Smooth muscle cell of the brain vasculature (primary cell): ENCODE measurements at places on chromosomes 1 and 21.

- no peak for DNase-seq
Observed at GRCh38 chr1:228378873-228379460, 27.7 kb downstream of the TRIM11 start.

DNA sequence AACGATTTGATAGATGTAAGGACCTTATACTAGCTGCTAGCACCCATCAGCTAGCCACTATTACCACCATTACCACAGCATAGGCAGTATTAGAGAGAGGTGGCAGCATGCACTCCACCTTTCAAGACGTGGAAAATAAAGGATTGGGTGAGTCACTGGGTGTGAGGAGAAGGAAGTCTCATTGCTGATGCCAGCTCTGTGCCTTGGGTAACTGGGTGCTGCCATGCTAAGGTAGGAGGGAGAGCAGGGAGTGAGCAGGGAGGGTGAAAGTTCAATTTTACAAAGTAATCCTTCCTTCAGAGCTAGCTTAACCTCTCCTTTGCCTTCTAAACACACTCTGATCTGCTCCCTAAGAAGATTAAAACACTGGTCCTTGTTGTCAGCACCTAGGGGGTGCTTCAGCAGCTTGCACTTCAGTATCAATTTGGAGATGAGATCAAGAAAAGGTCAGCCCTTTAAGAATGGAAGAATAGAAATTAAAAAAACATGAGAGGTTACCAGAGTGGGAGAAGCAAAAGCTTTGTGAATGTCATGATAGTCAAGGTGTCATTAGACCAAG, 1.8 kb upstream of the LIN9 start:
- DNase-seq: no peak

GRCh38 chr1:203349773-203350524, 973 bp downstream of the FMOD start:
- no peak for DNase-seq

GRCh38 chr21:44017601-44018000, 5.5 kb downstream of the TRAPPC10 start:
- no peak for DNase-seq

DNA sequence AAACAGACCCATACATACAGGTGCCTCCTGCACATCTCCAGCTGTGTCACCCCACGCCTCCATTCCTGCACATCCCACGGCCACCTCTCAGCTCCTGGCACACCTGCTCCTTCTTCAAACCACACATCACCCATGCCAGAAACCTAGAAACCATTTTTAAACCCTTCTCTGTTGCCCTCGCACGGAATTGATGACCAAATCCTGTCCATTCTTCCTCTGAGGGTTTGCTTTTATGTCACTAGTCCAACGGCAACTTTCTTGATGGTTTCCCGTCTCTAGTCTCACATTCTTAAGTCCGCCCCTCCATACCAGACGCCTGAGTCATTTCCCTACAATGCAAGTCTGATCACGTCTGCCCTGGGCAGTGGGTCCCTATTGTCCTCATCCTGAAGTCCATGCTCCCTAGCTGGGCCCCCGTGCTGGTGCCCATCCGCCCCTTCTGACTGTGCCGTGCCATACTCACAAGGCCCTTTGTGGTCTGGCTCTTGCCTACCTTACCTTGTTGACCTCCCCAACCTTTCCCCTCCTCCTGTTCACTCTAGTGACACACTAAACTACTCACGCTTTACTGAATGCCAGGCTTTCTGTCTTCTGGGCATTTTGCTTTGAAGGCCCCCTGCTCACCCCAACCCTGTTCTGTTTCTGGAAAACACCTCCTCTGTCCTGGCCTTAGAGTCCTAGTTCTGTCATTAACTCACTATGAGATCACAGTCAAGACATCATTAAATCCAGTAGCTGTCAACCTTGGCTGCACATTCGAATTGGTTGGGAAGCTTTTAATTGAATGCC, 17.6 kb downstream of the SLC2A1 start:
- DNase-seq: peak; percentile 55
